ENCODE measurements at places on chromosomes 1 and 21. TPM values are rescaled to one million over a fixed set of nuclear protein-coding genes. Genes with fewer than 3 reads are reported as not detected.

Gene KCNJ9
- total RNA-seq, result not detected

Gene SUSD4
- 4.1 TPM for total RNA-seq

Gene ADAM30
- not detected for total RNA-seq

Gene VASH2
- total RNA-seq, result 113 TPM

Gene C1orf185
- not detected for total RNA-seq

Gene KLHDC8A
- total RNA-seq, result not detected

DNA sequence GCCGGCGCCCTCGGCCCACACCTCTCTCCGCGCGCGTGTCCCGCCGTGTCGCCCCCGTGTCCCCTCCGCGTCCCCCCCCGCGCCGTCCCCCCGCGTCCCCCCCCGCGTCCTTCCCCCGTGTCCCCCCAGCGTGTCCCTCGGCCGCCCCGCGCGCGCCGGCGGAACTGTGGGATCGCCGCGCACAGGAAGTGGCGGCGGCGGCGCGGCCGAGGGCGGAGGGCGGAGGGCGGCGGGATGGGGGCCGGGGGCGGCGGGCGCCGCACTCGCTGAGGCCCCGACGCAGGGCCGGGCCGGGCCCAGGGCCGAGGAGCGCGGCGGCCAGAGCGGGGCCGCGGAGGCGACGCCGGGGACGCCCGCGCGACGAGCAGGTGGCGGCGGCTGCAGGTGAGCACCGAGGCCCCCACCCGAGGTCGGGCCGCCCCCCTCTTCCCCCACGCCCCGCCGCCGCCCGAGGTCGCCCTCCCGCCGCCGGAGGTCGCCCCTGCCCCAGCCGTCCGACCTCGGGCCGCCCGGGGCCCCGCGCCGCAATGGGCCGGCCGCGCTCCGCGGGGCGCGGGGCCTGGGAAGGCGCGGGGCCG lies at the start of gene AGPAT3:
AGPAT3 (plus strand) TSS at position 262 of the 578 bp plus-strand sequence. CDS start 94,459 bp downstream, outside the sequence.
- peak; percentile 15 for DNase-seq

- no peak for DNase-seq
Measured at GRCh38 chr1:186618401-186619170, 61.6 kb downstream of the PTGS2 start.

DNA sequence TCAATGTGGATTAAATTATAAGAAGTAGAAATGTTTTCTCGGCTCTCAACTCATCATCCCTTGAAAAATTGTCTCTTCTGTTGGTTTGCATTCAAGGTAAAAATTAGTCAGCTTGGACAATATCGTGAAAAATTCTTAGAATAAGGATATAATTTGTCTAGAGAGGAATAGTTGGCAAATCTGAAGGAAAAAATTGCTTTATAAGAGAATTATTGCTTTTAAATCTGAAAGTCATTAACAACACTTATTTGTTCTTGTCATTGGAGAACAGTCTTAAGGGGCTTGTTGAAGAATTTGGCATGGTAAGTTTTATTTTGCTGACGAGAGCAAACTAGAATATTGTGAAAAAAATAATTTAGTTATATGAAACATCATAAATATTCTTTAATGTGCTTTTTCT lies 26.4 kb downstream of the ANGPTL1 start:
- DNase-seq, result no peak

GRCh38 chr1:226117330-226117729 lies 54.8 kb downstream of the H3-3A start:
- DNase-seq, result no peak

GRCh38 chr1:197356723-197357533 lies 88.9 kb downstream of the CRB1 start:
- DNase-seq, result peak; percentile 68

- DNase-seq, result no peak
Measured at GRCh38 chr1:56533197-56533596, 46.2 kb downstream of the PLPP3 start.

DNA sequence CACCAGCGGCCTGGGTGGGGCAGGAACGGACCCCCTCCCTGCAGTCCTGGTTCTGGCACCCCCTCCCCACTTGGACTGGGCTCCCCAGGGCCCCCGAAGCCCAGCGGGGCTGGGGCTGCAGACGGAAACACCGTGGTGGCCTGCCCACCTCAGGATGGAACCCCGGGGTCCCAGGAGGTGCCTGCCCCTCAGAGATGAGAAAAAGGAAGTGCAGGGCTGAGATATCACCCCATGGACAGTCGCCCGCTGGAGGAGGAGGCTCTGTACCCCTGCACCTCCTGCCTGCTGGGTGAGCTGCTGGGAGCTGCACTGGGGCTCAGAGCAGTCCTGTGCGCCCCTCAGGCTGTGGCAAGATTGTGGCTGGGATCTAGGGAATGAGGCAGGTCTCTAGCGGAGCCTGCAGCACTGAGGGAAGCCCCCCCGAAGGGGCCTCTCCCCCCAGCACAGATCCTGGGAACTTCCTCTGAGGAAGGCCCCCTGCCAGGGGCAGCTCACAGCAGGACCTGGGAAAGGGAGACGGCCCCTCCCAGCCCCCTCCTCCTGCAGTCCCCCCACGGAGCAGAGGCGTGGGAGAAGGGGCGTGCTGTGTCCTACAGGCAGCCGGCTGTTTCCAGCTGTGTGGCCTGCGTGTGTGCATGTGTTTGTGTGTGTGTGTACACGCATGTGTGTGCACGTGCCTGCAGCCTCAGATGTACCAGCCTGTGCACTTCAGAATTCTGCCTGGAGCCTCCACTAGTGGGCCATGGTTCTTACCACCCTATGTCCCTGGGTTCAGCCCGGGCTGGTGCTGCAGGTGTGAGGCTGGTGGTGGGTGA lies 6.9 kb downstream of the AGRN start:
- no peak for DNase-seq

DNA sequence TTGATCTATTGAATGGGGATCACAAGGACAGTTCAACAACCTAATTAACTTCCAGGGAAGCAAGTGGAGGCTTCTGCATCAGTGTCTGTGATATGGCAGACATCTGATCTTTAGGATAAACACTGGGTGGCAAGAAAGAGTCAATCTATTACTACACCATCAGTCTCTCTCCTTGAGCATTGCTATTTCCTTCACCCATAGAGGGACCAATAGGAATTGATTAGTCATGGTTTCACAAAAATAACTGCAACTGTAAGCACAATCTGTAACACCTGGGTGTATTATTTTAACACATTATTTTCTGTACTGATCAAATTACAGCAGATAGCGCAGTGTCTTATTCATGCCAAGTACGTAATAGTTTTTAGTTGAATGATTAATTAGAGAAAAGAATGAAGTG lies 50.3 kb downstream of the USP24 start:
- no peak for DNase-seq

DNA sequence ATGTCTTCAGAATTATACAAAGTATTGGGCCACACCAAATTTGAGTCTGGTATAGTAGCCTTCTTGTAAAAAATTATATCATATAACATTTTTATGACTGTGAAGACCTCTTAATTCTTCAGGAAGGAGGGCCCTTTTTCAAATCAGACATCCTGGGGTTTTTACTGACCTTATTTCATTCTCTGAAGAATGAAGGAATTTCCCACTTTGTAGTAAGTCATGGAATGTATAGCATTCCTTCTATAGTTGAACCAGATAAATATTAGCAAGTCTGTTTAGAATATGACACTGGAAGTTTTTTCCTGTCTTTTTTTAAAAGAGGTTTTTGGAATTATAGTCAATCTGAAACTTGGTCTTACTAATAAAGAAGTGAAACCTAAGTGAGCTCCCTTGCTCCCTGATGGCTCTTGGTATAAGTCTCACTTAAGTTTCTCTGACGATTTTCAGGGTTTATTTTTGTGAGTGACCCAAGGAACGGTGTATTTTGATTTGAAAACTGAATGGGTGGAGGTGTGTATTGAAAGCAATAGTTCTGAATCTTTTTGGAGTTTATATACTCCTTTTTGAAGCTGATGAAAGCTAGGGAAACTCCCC lies 23.7 kb downstream of the SNX27 start:
- DNase-seq, result no peak

DNA sequence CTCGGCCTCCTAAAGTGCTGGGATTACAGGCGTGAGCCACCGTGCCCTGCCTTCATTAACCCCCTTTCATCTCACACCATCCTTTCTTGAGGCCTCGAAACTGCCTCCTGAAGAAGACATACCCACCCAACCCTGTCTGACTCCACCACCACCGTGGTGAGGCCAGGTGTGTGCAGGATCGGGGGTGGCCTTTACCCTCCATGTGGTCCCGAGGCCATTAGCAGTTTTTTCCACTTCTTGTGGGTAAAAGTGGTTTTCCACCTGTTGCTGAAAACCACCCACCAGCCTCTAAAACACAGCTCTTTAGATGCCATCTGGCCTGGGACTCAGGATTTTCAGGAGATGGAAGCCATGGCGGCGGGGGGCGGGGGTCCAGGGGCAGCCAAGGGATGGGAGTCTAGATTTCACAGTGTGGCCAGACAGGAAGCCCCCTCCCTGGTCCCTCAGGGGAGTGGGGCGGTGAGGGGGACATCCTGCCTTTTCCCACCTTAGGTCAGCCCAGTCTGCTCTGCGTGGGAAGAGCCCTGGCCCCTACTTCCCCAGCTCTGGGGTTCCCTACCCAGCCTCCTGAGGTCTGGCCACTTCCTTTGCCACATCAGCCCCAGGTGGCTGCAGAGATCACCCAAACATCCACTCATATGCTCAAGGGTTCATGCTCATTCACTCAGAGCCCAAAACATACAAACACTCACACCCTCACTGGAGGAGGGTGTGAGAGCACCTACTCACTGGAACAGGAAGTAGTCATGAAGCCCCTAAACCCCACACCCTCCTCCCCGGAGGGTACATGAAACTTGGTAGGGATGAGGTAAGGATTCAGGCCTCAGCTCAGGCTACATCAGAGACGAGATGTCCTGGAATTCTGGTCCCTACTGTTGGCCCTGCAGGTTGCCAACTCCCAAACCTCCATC lies 2.3 kb downstream of the FGR start:
- DNase-seq, result peak; percentile 46

DNA sequence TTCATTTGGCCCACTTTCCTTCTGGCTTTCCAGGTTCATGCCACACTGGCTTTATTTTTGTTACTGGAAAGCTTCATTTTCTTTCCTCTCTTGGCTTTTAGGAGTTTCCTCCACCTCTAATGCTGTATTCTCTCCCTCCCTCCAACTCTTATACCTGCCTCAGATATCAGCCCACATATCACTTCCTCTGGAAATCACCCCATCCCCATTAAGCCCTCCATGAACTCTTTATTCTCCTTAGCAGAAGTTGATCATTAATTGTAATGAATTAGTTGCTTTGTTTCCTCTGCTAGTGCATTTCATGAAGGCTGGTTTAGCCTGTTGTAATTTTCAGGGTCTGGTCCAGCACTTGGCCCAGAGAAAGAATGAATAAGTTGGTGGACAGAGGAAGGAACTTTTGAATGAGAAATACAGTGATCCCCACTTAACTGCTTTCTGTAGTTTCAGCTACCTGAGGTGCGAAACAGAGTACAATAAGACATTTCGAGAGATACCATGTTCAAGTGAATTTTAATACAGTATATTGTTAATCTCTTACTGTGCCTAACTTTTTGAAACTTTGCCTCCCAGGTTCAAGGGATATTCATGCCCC lies 1.7 kb downstream of the SOAT1 start:
- DNase-seq, result no peak

DNA sequence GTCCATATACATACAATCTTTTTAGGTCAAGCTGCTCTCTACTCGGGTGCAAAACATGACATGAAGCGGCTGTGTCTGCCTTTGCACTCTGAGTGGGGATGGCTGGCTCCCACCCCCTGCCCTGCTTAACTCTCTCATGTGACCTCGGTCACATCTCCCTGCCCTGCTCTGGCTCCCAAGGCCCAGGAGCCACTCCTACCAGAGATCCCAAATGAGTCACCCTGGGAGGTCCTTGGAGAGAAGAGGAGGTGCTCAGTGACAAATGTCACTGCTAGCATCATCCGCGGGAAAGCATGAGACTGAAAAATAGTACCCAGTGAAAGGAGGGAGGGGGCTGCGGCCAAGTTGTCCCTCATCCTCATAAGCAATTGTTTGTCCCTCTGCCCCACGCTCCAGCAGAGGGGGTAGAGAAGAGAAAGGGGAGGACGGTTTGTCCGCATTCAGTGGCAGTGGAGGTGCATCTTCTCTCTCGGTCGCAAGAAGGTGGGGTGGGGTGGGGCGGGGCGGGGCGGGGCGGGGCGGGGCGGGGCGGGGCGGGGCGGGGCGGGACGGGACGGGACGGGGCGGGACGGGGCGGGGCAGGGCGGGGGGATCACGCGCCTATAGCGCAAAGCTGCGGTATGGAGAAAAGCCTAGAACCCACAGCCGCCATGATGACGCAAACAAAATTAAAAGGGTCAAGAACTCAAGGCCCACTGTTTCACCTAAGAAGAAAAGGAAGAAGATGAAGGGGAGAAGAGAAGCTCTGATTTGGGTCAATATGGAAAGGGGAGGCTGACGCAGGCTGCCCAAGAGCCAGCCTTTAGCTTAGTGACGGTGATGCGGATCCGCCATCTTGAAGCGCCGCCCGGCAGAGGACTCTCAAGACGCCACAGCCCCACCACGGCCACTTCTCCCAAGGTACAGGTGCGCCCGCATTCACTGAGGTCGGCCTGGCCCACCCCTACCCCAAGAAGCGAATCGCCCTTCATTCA lies 66.2 kb downstream of the CD46 start:
- no peak for DNase-seq

- no peak for DNase-seq
Measured at GRCh38 chr1:223308136-223308535, 55.8 kb downstream of the SUSD4 start.

- peak; percentile 70 for DNase-seq
Measured at GRCh38 chr1:221712198-221712684, 29.6 kb downstream of the DUSP10 start.

DNA sequence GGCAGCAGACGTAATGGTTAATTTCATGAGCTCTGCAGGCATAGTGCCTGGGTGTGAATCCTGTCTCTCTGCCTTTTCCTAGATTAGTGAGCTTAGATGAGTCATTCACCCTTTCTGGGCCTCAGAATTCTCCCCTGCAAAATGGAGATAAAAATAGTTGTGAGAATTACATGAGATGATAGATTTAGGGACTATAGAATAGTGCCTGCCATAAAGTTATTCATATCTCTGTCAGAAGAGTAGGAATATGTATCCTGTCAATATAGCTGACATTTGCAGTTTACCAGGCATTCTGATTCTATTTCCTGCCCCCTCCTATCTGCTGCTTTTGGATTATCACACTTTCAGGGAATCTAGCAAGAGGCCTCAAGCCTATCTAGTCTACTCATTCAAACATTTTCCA lies 112.0 kb downstream of the PDE4B start:
- DNase-seq, result peak; percentile 19

- DNase-seq, result no peak
Measured at GRCh38 chr1:75165264-75165663, 31.1 kb downstream of the LHX8 start.

DNA sequence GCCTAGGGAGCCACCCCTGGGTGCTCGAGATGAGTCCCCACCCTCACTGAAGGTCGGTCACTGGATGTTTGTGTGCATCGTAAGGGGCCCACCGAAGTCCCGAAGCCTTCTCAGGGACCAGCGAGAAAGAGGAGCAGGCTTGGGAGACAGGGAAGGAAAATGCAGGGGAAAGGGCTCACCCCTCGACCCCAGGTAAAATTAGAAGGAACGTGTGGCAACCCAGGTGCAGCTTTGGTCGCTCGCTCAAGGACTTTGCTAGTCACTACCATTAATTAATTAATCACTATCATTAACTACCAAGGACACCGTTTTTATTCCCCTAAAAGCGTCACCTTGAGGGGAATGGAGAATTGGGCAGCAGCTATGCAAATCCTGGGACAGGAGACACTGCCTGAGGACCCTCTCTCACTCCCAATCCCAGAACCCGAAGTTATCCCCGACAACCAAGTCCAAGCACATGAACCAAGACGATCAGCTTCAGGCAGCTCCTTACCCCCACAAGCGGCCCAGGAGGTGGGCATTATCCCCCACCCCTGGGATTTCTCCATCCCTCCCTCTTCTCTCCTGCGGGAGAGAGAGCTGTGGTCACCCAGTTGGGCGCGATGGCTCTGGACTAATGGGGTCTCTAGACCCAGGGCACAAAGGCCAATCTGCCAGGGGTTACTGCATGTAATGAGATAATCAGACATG lies 4.2 kb upstream of the SIM2 start:
- no peak for DNase-seq

GRCh38 chr1:233025567-233025966 lies 75.2 kb downstream of the NTPCR start:
- no peak for DNase-seq

All from myocyte (in vitro differentiated cells).